Activated gamma-delta T cell (primary cell): ENCODE measurements at places on chromosomes 5 and 9.
A peak's percentile ranks its signal among the peaks of the same experiment; 100 is the strongest.

GRCh38 chr5:14270209-14270702 is 127.1 kb downstream of the TRIO start:
- no peak for DNase-seq

- DNase-seq = no peak
These were observed 66.1 kb downstream of the TTC39B start for GRCh38 chr9:15240927-15241326.

DNA sequence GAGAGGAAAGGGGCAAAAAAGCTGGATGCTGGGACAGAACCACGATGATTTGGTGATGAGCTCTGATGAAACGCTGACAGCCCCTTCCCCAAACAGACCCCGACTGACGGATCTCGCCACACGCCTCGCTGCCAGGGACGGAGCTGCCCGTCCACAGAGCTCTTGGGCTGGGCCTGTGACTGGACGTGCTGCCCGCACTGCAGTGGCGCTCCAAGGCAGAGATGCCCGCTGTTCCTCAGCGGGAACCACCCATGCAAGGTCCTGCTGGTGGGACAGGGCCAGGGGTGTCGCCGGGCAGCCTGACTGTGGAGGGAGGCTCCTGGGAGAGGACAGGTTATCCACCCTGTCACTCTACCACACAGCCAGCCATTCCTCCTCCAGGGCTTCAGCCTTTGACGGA is 66.0 kb upstream of the SARDH start:
- no peak for DNase-seq

DNA sequence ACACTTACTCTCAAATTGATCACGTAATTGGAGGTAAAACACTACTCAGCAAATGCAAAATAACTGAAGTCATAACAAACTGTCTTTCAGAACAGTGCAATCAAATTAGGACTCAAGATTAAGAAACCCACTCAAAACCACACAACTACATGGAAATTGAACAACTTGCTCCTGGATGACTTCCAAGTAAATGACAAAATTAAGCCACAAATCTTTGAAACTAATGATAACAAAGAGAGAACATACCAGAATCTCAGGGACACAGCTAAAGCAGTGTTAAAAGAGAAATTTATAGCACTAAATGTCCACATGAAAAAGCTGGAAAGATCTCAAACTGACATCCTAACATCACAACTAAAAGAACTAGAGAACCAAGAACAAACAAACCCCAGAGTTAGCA is 540.5 kb upstream of the CDH18 start:
- DNase-seq = no peak

DNA sequence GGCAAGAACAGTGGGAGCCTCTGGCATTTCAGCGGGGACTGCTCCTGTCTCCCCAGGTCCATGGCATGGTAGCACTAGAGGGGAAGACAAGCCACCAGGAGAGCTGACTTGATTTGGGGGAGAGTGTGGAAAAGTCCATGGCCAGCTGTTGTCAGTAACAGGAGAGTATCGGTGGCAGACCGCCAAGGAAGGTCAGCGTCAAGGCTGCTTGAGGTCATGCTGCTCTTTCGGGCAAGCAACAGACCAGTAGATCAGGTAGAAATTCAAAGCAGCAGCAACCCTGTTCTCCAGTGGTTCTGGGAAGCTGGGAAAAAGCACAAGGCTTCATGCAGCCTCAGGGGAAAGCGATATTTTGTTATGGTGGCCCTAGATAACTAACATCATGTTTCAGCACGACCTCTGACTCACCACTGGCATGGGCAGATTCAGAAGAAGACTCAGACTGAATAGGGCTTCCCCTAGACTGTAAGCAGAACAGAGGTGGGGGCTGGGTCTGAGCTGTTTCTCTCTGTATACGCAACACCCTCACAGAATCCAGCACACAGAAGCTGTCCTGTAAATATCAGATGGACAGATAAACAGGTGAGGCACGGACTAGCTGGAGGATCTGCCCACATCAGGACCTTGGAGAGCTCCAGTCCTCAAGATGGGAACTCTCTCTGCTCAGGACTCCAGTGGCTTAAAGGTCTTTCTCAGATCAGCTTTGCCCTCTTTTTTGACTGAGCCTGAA is 35.2 kb upstream of the PLEKHG4B start:
- DNase-seq = no peak

DNA sequence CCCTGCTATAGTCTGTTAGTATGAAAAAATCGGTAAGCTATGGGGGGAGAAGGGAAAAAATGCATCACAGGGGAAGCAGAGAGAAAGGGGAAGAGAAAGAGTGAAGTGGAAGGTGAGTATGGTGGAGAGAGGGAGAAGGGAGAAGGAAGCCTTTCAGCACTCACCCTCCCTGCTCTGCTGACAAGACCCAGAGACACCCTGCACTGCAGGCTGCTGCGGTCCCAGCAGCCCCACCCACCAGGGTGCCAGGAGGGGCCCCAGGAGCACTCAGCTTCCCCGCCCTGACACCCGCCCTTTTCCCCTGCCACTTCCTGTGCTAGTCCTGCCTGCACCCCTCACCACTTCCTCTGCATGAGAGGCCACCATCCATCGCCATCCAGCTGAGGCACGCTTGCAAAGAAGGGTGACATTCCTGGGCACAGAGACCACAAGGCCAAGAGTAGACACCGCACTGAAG is 12.7 kb downstream of the STK10 start:
- peak; percentile 78 for DNase-seq

GRCh38 chr5:169650701-169651331 is 13.7 kb downstream of the DOCK2 start:
- no peak for DNase-seq
